ENCODE measurements at places on chromosomes 1 and 21. TPM values are rescaled to one million over a fixed set of nuclear protein-coding genes. Genes with fewer than 3 reads are reported as not detected.

DNA sequence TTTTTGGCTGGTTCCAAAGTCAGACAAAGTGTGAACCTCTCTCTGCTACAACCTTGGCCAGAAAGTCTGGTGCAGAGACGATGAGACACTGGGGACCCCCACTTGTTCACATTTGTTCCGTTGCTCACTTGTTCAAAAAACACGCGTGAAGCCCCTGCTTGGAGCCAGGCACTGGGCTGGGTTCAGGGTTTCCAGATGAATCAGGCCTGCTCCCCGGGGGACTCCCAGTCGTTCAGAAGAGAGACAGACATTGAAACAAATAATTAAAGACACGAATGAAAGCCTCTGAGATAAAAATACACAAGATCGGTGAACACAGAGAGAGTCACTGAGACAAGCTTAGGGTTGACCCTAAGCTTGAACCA, 101.5 kb upstream of the RUNX3 start:
- DNase-seq = no peak

GRCh38 chr1:16173447-16174260, 17.8 kb upstream of the EPHA2 start:
- peak; percentile 91 for DNase-seq

GRCh38 chr21:41916888-41917433, 36.9 kb downstream of the C2CD2 start:
- no peak for DNase-seq

DNA sequence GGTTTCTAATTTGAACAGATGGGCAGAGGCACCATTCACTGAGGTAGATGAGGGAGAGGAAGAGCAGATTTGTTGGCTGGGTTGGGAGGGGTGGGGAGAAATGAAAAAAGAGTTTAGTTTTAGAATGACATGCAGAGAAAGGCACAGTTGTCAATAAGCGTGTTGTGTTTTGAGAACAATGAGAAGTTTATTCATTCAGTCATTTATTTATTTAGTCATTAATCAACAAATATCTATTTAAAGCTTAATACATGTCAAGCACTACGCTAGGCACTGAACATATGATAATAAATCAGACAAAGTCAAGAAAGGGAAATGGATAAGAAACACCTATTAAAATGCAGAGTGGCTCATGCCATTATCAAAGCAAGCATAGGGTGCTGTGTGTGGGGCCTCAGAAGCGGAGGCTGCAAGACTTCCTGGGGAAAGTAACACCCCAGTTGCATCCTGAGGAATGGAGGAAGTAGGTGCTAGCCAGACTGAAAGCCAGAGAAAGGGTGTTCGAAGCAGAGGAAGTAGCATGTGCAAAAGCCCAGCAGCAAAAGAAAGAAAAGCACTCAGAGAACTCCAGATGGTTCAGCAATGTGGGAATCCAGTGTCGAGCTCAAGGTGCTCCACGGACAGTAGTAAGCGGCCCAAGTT, 114.1 kb downstream of the RNF220 start:
- DNase-seq = no peak

GRCh38 chr1:71780681-71781080, 501.7 kb downstream of the NEGR1 start:
- DNase-seq = no peak

GRCh38 chr1:15916916-15917315, 59.0 kb downstream of the ZBTB17 start:
- no peak for DNase-seq

DNA sequence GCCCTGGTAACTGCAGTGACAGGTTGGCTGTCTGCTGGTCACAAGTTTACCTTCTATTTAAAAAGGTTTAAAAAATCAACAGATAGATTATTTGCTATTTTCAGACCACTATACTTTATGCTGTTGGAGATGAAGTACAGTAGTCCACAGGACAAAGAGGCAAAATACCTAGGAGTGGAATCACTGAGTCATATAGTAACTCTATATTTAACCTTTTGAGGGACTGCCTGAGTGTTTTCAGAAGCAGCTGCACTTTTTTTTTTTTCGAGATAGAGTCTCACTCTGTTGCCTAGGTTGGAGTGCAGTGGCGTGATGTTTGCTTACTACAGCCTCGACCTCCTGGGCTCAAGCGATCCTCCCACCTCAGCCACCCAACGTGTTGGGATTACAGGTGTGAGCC, 11.7 kb downstream of the CNIH4 start:
- DNase-seq = no peak

GRCh38 chr1:55427606-55428005, 212.4 kb upstream of the USP24 start:
- DNase-seq = no peak

GRCh38 chr1:82273816-82274215, 473.1 kb downstream of the ADGRL2 start:
- DNase-seq = no peak

DNA sequence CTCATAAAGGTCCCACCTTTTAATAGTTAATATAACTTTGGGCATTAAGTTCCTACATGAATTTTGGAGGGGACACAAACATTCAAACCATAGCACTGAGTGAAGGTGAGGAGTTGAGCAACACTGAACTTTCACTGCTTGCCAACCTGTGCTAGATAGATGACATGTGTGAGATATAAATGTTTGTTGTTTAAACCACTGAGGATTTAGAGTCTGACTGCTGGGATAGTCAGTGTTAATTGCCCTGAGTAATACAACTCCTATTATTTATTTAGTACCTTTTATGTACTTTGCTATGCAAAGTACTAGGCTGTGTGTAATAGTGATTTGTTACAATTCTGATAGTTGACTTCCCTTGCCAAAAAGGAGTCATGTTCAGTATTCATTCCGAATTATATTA, 32.4 kb upstream of the SLC16A1 start:
- no peak for DNase-seq

- DNase-seq = no peak
These were observed 618 bp downstream of the ETS2 start for GRCh38 chr21:38806153-38806941.

DNA sequence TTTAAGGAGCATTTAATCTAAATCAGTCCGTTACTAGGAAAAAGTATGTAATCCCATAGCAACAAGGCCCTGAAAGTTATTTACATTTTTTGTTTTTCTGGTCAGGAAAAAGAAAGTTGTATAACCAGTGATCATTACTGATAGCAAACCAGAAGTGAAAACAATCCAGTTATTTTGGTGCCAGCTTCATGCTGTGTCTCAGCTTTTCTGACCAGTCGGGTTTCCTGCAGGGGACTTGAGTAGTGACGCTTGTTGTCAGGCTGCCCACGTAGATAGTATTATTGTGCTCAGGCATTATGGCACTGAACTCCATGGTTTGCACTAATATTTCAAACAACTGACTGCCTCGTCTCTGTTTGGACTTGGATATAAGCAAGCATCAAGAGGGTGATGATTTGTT, 55.2 kb downstream of the SASS6 start:
- no peak for DNase-seq

GRCh38 chr1:5505944-5506343, 486.3 kb downstream of the NPHP4 start:
- no peak for DNase-seq

- no peak for DNase-seq
These were observed 97.3 kb downstream of the TTLL7 start for GRCh38 chr1:83901547-83902155.

GRCh38 chr1:66732407-66733166, 19.7 kb upstream of the DYNLT5 start:
- DNase-seq = no peak

GRCh38 chr1:96588416-96588995, 133.1 kb upstream of the PTBP2 start:
- no peak for DNase-seq

DNA sequence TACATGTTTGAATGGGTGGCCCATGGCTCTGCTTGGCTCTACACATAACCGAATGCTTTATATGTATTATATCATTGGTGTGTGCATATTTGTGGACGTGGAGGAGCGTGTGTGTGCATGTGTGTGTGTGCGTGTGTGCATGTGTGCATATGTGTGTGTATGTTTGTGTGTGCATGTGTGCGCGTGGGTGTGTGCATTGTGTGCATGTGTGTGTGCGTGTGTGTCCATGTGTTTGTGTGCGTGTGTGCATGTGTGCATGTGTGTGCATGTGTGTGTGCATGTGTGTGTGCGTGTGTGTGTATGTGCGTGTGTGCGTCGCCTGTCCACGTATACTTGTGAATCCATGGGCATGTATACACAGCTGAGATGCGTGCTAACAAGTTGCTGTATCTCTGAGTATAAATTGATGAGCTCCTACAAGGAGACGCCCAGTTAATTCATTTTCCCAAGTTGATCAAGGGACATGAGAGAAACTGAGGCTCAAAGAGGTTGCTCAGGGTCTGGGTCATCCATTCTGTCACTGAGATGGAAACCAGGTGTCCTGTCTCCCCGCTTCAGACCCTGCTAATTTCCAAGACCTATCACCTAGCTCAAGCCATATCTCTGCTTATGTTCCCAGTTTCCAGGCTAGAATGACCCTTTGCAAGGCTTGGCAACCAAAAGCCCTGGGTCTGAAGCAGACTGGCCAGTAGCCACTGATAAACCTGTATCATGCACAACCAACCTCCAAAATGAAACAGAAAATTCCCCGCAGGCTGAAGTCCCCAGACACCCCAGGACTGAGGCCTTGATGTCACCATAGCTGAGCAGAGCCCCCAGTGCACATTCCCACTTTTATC, 2.8 kb upstream of the CTRC start:
- no peak for DNase-seq

GRCh38 chr1:60133848-60134247, 60.3 kb upstream of the C1orf87 start:
- DNase-seq = no peak

DNA sequence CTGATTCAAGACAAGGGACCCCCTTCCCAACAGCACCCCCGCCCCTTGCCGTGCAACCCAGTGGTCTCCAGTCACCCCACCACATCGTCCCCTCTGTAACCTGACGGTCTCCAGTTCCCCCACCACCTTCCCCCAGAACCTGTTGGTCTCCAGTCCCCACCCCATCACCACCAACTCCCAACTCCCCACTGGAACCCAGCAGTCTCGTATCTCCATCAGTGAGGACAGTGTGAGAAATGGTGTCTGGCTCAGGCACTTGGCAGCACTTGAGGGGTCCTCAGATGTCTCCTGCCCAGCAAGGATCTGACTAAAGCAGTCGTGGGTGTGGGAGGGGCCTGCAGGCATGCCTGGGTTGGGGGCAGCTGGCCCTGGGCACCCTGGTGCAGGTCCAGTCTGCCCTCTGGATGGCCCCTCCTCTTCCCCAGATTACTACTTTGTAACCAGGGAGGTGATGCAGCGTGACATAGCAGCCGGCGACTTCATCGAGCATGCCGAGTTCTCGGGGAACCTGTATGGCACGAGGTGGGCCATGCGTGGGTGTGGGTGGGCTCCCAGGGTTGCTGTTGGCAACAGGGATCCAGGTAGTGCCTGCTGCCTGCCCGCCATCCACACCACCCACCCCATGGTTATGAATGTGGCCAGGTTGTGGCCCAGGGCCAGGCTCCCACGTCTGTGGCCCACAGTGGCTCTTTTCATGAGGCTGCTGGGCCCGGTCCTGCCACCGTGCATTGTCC, 3.1 kb upstream of the GJC2 start:
- DNase-seq = no peak

Gene FHAD1
- 2.3 TPM for total RNA-seq

Gene PADI2
- 0.32 TPM for total RNA-seq

Gene CFHR1
- not detected for total RNA-seq

Gene DTL
- total RNA-seq = 0.66 TPM

Gene MTARC2
- total RNA-seq = 18.4 TPM

Gene HUNK
- 1.3 TPM for total RNA-seq

Measured in breast epithelium (tissue), 4 donors.